Immature natural killer cell (primary cell): ENCODE measurements at places on chromosomes 11 and 22. TPM values are rescaled to one million over a fixed set of nuclear protein-coding genes. Genes with fewer than 3 reads are reported as not detected.

- no peak for DNase-seq
Observed at GRCh38 chr11:2534134-2534956, 89.5 kb downstream of the KCNQ1 start.

- DNase-seq, result no peak
Observed at GRCh38 chr11:100592619-100593260, 94.3 kb upstream of the ARHGAP42 start.

- no peak for DNase-seq
Observed at GRCh38 chr11:132184079-132184478, 813.7 kb downstream of the NTM start.

DNA sequence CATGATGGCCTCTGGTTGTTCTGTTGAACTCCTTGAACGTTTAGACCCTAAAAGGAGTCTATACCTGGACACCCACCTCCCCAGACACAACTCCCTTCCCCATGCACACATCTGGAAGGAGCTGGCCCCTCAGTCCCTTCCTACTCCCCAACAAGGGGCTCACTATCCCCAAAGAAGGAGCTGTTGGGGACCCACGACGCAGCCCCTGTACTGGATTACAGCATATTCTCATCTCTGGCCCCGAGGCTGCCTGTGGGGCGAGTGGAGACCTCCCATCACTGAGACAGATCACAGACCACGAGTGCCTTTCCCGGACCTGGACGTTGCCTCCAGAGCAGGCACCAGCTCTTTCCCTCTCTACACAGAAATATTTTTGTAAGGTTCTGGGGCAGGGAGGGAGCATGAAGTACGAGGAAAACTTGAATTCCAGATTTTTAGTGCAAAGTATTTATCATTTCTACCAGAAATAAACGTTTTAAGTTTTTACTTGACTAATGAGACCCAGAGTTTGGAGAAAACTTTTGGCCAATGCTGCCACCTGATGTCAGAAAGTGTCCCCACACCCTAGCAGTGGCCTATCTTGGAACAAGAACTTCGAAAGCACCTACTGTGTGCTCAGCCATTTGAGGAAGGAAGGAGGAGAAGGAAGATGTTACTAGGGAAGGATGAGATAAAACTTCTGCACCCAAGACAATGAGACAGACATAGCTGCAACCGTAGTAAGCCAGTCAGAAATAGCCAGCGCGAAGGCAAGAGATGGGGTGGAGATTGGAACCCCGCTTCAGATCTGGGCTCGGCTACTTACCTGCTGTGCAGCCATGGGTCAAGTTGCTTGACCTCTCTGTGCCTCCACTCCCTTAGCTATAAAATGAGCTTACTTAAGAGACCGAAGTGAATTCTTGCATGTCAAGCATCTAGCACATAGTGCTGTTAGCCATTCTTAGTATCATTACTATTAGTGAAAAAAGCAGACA is 10.2 kb upstream of the POU2F3 start:
- DNase-seq, result no peak

- no peak for DNase-seq
Observed at GRCh38 chr11:87020336-87020735, 17.4 kb upstream of the TMEM135 start.

DNA sequence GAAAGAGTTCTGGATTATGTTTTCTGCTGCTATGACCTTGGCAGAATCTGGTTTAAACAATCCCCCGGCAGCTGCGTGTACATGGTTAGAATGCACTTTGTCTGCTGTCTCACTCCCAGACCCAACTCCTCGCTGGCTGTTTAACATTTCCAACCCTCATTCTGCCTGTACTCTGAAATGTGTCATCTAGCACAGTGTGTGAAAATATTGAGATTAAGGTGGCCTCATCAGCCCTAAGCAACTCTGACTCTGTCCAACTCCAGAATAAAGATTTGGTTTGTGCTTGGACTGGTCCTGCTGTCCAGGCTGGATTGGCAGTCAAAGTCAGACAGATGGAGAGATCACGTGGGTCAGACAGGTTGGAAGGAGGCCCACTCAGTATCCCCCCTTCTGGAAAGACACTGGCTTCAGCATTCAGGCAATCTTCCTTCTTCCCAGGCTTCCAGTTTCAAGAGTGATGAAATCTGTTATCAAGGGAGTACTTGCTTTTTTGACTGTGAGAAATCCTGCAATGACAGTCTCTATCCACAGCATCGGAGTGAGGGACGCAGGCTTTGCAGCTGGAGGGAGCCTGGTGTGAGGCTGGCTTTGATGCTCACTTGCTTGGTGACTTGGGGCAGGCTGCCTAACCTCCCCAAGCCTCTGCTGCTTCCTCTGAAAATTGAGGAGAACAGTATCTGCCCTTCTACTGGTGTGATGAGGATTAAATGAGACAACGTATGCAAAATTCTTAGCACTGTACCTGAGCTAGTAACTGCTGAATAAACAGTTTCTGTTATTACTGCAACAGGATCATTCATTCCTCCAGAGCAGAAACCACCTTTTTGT is 29.8 kb downstream of the ABTB2 start:
- no peak for DNase-seq

DNA sequence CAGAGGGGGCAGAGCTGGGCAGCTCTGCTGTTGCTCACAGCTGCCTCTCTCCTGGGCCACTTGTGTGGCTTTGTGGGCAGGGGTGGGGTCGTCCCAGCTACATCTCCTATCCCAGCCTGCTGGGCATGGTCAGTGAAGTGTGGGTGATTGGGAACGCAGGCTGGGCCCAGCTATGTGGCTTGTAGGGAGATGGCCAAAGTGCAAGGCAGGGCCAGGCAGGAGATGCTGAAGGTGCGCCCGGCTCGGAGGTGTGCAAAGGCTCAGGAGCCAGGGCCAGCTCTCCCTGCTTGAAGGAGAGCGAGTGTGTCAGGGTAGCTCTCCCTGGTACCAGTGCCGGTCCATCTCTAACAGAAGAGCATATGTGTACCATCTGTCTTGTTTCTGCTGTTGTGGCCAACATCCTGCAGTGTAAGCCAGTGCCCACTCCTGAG is 8.4 kb upstream of the RANBP1 start:
- no peak for DNase-seq

DSCAML1 gene
- polyA plus RNA-seq, result not detected

ACR gene
- not detected for polyA plus RNA-seq

OR2D2 gene
- polyA plus RNA-seq, result not detected

UVRAG gene
- 7.2 TPM for polyA plus RNA-seq

GRCh38 chr11:1499899-1500298 is 13.3 kb upstream of the MOB2 start:
- no peak for DNase-seq

DNA sequence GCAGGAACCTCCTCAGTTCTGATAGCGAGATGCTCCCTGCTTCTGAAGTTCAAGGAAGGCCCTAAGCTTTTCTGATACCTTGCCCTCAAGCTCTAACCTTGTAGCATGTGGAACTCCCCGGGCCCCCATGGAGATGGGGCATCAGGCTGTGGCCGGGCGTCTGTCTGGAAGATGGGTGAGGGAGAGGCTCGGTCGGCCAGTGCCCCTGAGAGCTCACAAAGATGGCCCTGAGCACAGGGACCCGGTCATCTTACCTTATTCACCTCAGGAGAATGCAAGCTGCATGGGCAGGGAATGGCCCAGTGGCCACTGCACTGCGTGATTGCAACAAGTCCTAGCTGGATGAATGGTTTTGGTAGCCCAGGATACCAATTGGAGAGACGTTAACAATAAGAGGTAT is 830.3 kb downstream of the TBC1D22A start:
- DNase-seq, result no peak

THAP7 gene
- polyA plus RNA-seq, result 32.9 TPM

OR9Q1 gene
- polyA plus RNA-seq, result not detected

DNA sequence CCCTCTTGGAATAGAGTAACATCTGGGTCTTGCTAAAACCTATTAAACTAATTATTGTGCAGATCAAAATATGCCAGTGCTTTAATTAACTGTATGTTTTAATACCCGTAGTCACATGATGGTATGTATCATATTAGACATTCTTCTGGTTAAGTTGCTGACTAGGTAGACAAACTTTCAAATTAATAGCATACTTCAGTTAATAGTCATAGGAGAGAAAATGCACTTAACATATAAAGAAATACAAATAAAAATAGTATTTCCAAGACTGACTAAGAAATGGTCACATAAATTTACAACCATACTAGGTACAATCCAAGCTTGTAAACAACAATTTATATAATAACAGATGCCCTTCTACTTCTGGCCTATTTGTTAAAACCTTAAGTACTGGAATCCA is 7.6 kb upstream of the EXPH5 start:
- DNase-seq, result no peak

SMTNL1 gene
- not detected for polyA plus RNA-seq

INS gene
- not detected for polyA plus RNA-seq

GRCh38 chr11:96161307-96162089 is 181.5 kb downstream of the MAML2 start:
- no peak for DNase-seq

OR8J3 gene
- polyA plus RNA-seq, result not detected

FGF3 gene
- not detected for polyA plus RNA-seq

CBLIF gene
- not detected for polyA plus RNA-seq

DNA sequence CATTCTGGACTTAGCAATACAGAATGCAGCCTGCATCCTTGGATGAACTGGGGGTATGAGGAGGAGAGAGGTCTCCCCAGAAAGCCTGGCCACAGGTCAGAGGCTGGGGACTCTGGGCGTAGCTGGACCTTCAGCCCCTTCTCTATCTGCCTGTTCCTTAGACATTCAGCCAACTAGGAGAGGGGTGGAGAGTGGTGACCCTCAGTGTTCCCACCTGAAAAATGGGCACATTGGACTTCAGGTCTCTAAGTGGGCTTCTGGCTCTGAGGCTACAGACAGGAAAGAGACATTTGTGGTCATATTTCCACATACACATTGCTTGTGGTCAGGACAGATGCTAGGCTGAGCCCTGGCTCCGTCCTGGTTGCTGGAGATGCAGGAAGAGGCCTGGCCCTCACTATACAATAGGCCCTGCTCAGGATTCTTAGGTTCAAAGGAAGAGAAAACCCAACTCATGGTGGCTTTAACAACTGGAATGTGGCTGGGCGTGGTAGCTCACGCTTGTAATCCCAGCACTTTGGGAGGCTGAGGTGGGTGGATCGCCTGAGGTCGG is 30.1 kb upstream of the CBX7 start:
- no peak for DNase-seq

EP300 gene
- polyA plus RNA-seq, result 4.6 TPM

DNA sequence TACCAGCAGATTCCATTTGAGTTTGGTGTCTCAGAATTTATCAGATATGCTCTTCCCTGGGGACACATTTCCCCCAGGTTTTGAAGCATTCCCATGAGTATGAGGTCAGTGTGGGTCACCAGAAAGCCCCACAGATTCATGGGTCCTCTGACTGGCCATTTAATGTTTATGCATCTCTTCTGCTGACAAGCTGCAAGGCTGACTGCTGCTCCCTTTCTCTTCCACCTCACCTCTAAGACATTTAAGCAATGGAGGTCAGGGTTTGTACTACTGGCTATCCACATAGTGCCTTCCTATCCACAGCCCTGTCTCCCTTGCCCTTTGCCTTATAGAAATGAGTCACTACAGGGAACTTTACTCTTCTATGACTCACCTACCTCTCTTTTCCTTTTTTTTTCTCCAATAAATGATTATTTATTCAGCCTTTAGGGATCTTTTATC is 106.0 kb upstream of the TIMP3 start:
- DNase-seq, result no peak

DNA sequence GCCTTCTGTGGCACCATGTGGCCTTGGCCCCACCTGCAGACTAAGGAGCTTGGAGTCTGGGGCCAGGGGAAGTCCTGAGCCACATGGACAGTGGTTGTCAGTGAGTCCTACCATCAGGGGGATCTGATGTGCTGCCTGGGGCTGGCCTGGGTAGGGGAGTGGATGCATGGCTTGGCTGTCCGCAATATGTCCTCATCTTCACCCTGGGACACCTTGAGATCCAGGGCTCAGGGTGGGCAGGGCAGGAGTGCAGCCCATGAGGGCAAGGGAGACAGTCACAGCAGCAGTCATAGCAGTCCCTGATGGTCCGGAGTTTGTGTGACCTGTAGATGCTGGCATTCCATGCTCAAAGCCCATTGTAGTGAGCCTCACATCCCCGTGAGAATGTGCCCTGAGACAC is 256.8 kb upstream of the B3GAT1 start:
- no peak for DNase-seq

OR52I1 gene
- polyA plus RNA-seq, result 0.24 TPM

DNA sequence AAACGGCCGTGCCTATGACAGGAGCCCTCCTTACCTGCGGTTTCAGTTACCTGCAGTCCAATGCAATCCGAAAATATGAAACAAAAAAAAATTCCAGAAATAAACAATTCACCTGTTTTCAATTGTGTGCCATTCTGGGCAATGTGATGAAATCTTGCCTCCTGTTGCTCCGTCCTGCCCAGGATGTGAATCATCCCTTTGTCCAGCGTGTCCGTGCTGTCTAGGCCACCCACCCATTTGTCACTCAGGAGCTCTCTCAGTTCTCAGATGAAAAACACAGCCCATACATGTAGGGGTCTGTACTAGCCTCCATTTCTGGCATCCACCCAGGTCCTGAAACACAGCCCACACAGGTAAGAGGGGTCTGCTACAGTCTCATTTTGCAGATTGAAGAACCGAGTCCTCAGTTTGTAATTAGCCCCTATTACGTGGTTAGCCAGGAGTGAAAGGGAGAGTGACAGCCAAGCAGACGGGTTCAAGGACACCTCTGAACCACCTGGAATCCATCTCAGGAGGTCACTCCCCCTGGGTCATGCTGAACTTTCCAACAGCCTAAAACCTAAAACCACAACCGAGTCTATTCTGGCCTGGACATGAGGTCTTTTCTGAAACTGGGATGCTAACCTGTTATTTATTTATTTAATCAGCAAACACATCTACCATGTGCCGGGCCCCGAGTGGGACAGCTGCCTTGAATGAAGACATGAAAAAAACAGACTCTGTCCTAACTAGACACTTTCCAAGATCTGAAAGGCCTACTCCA is 317.2 kb downstream of the SHANK2 start:
- DNase-seq, result no peak

GRCh38 chr22:37848587-37849088 is 581 bp upstream of the EIF3L start:
- peak; percentile 26 for DNase-seq

SSTR3 gene
- not detected for polyA plus RNA-seq

- no peak for DNase-seq
Observed at GRCh38 chr11:18203723-18204122, 31.1 kb downstream of the MRGPRX4 start.

- no peak for DNase-seq
Observed at GRCh38 chr22:47543447-47543846, 781.0 kb downstream of the TBC1D22A start.

DNA sequence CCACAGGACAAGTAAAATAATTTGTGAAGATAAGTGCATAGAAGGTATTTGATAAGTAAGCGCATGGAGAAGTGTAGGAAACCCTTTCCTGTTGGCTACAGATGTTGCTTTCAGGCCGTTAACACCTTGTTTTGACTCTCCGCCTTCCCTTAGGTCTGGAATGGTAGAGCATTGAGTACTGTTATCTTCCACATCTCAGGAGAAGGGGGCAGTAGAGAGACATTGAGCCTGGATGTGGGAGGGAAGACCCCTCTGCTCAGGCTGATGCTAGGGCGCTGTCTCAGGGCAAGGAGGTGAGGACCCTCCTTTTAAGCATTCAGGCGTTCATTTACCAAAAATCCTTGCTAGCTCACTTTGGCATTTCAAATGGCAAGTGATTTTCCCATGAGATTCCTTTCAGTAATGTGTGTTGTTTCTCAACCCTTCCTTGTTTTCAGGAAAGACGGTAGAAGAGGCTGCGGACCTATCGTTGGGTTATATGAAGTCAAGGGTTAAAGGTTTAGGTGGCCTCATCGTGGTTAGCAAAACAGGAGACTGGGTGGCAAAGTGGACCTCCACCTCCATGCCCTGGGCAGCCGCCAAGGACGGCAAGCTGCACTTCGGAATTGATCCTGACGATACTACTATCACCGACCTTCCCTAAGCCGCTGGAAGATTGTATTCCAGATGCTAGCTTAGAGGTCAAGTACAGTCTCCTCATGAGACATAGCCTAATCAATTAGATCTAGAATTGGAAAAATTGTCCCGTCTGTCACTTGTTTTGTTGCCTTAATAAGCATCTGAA is 27.0 kb upstream of the SCGB1A1 start:
- no peak for DNase-seq

KCNJ5 gene
- not detected for polyA plus RNA-seq
